Panc1 (cell line): ENCODE measurements at places on chromosomes 7 and 10. TPM values are rescaled to one million over a fixed set of nuclear protein-coding genes. Genes with fewer than 3 reads are reported as not detected.

DNA sequence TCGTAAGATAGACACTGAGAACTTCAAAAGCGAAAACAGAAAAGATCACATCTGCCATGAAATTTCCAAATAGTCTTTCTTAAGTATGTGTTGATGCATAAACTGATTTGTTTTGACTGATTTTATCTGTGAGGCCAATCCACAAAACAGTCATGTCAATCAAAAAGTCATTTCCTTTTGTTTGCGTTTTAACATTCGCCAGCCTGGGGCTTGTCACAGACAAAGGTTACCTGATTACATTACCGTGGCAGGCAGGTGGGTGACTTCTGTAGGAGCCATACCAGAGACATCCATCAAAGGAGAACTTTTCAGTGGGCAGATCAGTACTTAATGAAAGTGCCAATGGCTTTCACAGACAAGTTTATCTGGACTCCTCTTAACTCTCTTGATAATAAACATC, 45.5 kb upstream of the BET1 start:
- H3K4me3 ChIP-seq: no peak overlapping the region
- DNase-seq: no peak
- no peaks in the 10 kb centered on the region for H3K27me3 ChIP-seq

Gene CAV1
- total RNA-seq: 496 TPM

DNA sequence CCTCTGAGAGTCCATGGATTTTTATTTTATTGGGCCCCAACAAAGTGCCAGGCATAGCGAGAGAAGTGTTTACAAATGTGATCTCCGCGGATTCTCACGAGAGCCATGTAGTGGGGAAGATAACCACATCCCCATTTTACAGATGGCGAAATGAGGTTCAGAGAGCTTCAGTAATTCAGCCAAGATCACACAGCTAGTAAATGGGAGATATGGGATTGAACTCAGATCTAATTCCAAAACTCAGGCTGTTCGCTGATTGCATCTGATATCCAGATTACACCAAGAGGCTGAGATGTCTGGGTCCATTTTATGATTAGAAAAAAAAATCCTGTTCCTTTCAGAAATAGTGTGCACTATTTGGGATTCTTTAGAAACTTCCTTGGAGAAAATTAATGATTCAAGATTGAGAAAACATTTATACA, 1.3 kb downstream of the FAS start:
- H3K36me3 ChIP-seq: no peaks in the 10 kb centered on the region
- peak overlapping the region; percentile 74 for H3K27ac ChIP-seq
- H3K27me3 ChIP-seq: no peaks in the 10 kb centered on the region
- no peak for DNase-seq
- H3K4me1 ChIP-seq: peaks cover 24% of the 10 kb centered on the region
- H3K4me3 ChIP-seq: peak overlapping the region; percentile 87

Gene SPDYE2
- total RNA-seq: not detected

DNA sequence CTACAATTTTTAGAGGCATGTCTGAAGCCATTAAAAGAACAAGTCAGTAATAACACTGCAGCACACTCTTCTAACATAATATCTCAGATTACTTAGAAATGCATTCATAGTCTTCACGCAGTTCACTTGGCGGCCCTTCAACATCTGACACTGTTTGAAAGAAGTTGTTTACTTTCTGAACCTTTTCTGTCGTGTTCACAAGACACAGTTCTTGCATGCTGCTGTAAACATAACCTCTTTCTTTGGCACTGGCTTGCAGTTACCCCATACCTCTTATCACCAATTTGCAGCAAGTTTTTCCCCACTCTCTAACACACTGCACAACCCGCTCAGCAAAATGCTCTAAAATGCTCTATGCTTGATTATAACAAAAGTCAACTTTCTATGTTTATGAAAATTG, 12.0 kb downstream of the PIP4K2A start:
- no peak for DNase-seq
- H3K27ac ChIP-seq: no peak overlapping the region
- H3K4me3 ChIP-seq: no peak overlapping the region
- no peaks in the 10 kb centered on the region for H3K27me3 ChIP-seq
- no peaks in the 10 kb centered on the region for H3K36me3 ChIP-seq
- H3K4me1 ChIP-seq: peaks cover 10% of the 10 kb centered on the region

GRCh38 chr7:137933270-137934017, 68.4 kb downstream of the CREB3L2 start:
- H3K4me3 ChIP-seq: no peak overlapping the region
- DNase-seq: no peak
- no peak overlapping the region for H3K27ac ChIP-seq

- no peak for DNase-seq
- no peaks in the 10 kb centered on the region for H3K4me1 ChIP-seq
- H3K36me3 ChIP-seq: no peaks in the 10 kb centered on the region
- H3K27me3 ChIP-seq: no peaks in the 10 kb centered on the region
- no peak overlapping the region for H3K4me3 ChIP-seq
These were observed 750.7 kb upstream of the KCND2 start for GRCh38 chr7:119522263-119522662.

DNA sequence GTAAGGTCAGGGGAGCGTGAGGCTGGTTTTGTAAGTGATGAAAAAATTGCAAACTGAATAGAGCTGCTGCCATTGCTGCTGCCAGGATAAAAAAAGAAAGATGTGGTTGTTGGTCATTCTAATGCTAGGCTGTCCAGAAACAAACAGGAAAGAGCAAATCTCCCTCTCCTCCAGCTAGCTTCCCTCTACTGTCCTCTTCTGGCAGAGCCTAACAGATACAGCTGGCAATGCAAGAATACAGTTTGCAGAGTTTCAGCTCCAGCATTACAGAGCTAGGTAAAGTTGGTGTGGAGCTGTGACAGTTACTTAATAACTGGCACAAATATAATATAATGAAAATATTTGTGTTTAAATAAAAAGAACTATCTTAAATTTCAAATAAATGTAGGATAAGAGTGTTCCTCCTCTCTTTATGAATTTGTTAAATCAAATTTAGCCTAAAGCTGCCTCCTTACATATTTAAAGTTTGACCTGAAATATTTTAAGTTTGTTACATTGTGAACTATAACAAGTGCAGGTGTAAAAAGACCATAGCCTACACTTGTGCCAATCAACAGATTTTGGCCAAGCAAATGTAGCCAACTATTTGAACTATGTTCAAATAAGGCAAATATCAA, 407.7 kb downstream of the SH2D4B start:
- no peaks in the 10 kb centered on the region for H3K4me1 ChIP-seq
- peak; percentile 45 for DNase-seq
- H3K36me3 ChIP-seq: no peaks in the 10 kb centered on the region
- no peaks in the 10 kb centered on the region for H3K27me3 ChIP-seq
- no peak overlapping the region for H3K27ac ChIP-seq

GRCh38 chr7:39069896-39070881, 92.5 kb downstream of the POU6F2 start:
- no peak for DNase-seq
- H3K27ac ChIP-seq: no peak overlapping the region
- no peaks in the 10 kb centered on the region for H3K36me3 ChIP-seq
- no peak overlapping the region for H3K4me3 ChIP-seq

GRCh38 chr7:9201928-9202327, 768.5 kb downstream of the NXPH1 start:
- H3K27me3 ChIP-seq: no peaks in the 10 kb centered on the region
- no peaks in the 10 kb centered on the region for H3K4me1 ChIP-seq
- no peak overlapping the region for H3K27ac ChIP-seq
- no peaks in the 10 kb centered on the region for H3K36me3 ChIP-seq
- no peak overlapping the region for H3K4me3 ChIP-seq
- DNase-seq: no peak

- no peaks in the 10 kb centered on the region for H3K4me1 ChIP-seq
- H3K27me3 ChIP-seq: no peaks in the 10 kb centered on the region
- H3K36me3 ChIP-seq: no peaks in the 10 kb centered on the region
- no peak overlapping the region for H3K4me3 ChIP-seq
- no peak overlapping the region for H3K27ac ChIP-seq
These were observed 39.9 kb upstream of the FGL2 start for GRCh38 chr7:77239471-77239870.

DNA sequence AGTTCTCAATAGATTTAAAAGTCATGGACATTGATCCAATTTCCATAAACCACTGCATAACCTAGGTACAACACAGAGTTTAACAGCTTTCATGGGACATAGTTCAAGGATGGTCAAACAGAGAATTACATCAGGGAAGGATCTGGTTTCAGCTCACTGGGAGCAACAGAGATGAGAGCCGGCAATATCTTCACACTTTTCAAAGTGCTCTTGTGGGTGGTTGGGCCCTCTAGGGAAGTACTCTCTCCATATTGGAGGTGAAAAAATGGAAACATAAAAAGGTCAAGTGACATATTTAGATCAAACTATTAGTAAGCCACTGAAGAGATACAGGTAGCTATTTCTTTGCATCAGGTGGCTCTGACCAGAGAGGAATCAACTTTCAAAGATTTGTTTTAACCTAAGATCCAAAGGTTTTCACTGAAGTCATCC, 61.8 kb upstream of the LRRN3 start:
- no peak overlapping the region for H3K4me3 ChIP-seq
- DNase-seq: no peak
- no peaks in the 10 kb centered on the region for H3K27me3 ChIP-seq
- H3K27ac ChIP-seq: no peak overlapping the region

- peak overlapping the region; percentile 99 for H3K27ac ChIP-seq
- no peak for DNase-seq
These were observed 30.9 kb upstream of the KMT2E start for GRCh38 chr7:104983076-104983577.

DNA sequence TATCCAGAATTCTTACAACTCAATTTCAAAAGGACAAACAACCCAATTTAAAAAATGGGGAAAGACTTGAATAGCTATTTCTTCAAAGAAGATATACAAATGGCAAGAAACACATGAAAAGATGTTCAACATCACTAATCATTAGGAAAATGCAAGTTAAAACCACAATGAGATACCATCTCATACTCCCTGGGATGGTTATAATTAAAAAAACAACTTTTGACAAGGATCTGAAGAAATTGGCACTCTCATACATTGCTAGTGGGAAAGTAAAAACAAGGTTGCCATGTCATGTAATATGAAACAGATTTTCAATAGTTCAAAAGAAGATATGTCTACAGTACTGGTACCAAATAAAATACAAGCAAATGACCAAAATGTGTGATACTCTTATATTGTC, 9.0 kb downstream of the OAT start:
- DNase-seq: no peak
- H3K27ac ChIP-seq: no peak overlapping the region
- H3K4me1 ChIP-seq: no peaks in the 10 kb centered on the region
- peaks cover 28% of the 10 kb centered on the region; the same call in 1 of the 2 replicates for H3K36me3 ChIP-seq
- H3K4me3 ChIP-seq: no peak overlapping the region
- H3K27me3 ChIP-seq: no peaks in the 10 kb centered on the region

GRCh38 chr10:22253580-22253882, 35.7 kb upstream of the EBLN1 start:
- no peak overlapping the region for H3K4me3 ChIP-seq
- peaks cover 6% of the 10 kb centered on the region for H3K4me1 ChIP-seq
- no peaks in the 10 kb centered on the region for H3K36me3 ChIP-seq
- no peaks in the 10 kb centered on the region for H3K27me3 ChIP-seq
- DNase-seq: no peak

- DNase-seq: peak; percentile 84
- no peak overlapping the region for H3K4me3 ChIP-seq
- H3K27me3 ChIP-seq: no peaks in the 10 kb centered on the region
- H3K36me3 ChIP-seq: no peaks in the 10 kb centered on the region
These were observed 11.7 kb downstream of the CPA5 start for GRCh38 chr7:130356121-130356875.

GRCh38 chr10:5416981-5417380, 4.6 kb downstream of the NET1 start:
- no peaks in the 10 kb centered on the region for H3K27me3 ChIP-seq
- no peaks in the 10 kb centered on the region; the same call in 1 of the 2 replicates for H3K4me1 ChIP-seq
- no peak for DNase-seq
- no peaks in the 10 kb centered on the region for H3K36me3 ChIP-seq

DNA sequence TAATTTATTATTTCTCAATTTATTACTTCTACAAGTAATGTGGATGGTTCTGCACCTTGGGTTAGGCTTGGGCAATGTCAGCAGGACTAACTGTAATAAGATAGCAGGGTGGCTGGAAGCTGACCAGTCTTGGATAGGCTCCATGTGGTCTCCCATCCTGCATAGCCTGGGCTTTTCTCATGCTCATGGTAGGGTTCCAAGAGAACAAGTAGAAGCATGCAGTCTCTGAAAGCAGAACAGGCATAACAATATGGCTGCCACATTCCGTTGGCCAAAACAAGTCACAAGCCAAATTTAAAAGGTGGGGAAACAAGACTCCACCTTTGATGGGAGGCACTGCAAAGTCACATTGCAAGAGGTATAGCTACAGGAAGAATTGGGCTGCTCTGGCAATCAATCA, 98.6 kb upstream of the MDFIC start:
- H3K36me3 ChIP-seq: no peaks in the 10 kb centered on the region
- H3K27me3 ChIP-seq: no peaks in the 10 kb centered on the region
- DNase-seq: no peak
- H3K4me1 ChIP-seq: no peaks in the 10 kb centered on the region
- H3K4me3 ChIP-seq: no peak overlapping the region

DNA sequence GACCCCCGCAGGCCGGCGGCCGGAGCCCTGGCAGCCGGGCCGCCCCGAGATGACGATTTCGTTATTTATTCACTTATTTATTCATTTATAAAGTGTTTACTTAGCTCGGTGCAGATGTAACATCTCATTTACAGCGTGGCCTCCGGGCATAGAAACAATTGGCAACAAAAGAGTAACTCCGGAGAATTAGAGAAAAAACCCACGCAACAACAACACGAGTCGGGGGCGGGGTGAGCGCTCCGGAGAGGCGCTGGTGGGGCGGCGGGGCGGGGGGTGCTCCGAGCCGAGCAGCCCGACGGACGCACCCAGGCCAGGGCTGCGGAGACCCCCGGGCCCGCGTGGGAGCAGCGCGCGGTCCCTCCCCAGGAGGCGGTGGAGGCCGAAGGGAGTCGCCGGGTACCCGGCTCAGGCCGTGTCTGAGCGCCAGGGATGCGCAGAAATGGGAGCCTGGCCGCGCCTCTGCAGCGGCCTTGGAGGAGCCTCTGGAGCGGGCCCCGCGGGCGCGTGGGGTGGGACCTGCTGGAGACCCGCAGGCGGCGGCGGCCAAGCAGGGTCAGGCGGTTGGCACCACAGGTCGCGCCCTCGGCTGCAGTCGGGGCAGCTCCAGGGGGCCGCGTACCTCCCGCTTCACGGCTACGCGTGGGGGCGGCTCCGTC, 14.3 kb downstream of the UNCX start:
- peaks cover 8% of the 10 kb centered on the region for H3K4me1 ChIP-seq
- DNase-seq: no peak
- H3K36me3 ChIP-seq: no peaks in the 10 kb centered on the region

DNA sequence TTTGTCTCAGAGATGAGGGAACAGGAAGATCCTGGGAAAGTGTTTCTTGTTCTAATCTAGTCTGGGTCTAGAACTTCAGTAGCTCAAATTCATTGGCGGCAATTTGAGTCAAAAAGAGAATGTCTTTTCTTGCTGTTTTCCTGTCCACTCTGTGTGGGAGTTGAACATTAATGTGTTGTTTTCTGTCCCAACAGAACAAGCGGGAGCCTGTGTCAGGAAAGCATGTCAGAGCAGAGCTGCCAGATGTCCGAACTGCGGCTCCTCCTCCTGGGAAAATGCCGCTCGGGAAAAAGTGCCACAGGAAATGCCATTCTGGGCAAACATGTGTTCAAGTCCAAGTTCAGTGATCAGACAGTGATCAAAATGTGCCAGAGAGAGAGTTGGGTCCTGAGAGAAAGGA, 16.0 kb downstream of the GIMAP8 start:
- H3K27me3 ChIP-seq: peaks cover 18% of the 10 kb centered on the region
- H3K4me1 ChIP-seq: no peaks in the 10 kb centered on the region

Gene PAX2
- total RNA-seq: 72.3 TPM

Gene TAS2R4
- 0.57 TPM for total RNA-seq

Gene TSPAN15
- 199 TPM for total RNA-seq

Gene CCL26
- total RNA-seq: not detected

- no peak overlapping the region for H3K4me3 ChIP-seq
- no peaks in the 10 kb centered on the region for H3K4me1 ChIP-seq
- H3K27me3 ChIP-seq: 0 out of 2 replicates have a peak, but pooled peaks cover 2% of the 10 kb centered on the region
- no peak overlapping the region for H3K27ac ChIP-seq
These were observed 11.3 kb upstream of the HGF start for GRCh38 chr7:81780914-81781693.

Gene FAM25G
- not detected for total RNA-seq
